ENCODE measurements at places on chromosomes 13 and 19. TPM values are rescaled to one million over a fixed set of nuclear protein-coding genes. Genes with fewer than 3 reads are reported as not detected.

The NAPA gene
- total RNA-seq, result 75.6 TPM

The TSHZ3 gene
- 15.8 TPM for total RNA-seq

The ZFP30 gene
- 27.3 TPM for total RNA-seq

The SOX1 gene
- 0.27 TPM for total RNA-seq

The VSTM2B gene
- 8.8 TPM for total RNA-seq

The JAK3 gene
- 2.7 TPM for total RNA-seq

The SIGLEC6 gene
- total RNA-seq, result not detected

The IRS2 gene
- total RNA-seq, result 10.3 TPM

- ATAC-seq, result no peak
Measured at GRCh38 chr13:98069985-98070384, 72.9 kb upstream of the FARP1 start.

DNA sequence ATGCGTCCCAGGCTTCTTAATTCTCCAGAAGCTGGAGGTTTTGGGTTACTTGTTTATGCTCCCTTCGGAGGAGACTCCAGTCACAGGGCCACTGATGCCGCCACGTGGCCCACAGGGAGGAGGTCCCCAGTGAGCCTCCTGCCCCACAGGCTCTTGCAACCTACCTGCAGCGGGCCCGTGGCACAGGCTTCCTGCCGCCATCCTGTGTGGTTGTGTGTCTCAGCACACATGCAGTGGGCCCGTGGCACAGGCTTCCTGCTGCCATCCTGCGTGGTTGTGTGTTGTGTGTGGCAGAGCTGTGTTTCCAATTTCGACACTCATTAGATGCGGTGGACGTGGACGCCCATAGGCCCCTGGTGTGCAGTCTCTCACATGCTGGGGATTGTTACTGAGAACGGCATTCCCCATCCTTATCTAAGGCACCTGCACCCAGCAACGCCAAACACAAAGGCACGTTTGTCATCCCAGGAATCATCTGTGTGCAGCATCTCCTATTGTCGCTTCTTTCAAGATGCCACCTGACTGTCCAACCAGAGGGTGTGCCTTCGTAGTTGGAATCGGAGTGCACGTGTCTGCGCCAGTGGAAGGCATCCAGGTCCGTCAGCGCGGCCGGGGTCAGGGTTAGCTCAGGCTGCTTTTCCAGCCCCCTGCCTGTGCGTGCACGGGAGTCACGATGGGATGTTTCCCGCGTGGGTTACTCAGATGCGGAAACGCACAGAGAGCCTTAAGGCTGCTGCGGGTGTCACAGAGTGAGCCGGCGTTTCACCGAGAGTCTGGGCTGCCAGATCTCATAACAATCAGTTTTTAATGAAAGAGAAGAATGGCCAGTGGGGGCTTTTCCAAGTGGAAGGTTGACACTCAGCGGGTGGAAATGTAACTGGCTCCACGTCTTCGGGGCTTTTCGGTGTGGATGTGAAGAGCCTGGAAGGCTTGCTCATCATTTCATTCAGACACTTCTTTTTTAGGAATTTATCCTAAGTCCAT is 119.8 kb downstream of the ATP11A start:
- no peak for ATAC-seq

- no peak for ATAC-seq
Measured at GRCh38 chr13:32432856-32433255, 4.9 kb upstream of the N4BP2L1 start.

- no peak for ATAC-seq
Measured at GRCh38 chr13:106416645-106417044, 118.8 kb downstream of the EFNB2 start.

- ATAC-seq, result no peak
Measured at GRCh38 chr19:48624791-48625723, 5.8 kb downstream of the SPHK2 start.

GRCh38 chr13:98441056-98441676 is 135.7 kb downstream of the STK24 start:
- no peak for ATAC-seq

GRCh38 chr19:45495178-45495577 is 1.7 kb downstream of the RTN2 start:
- ATAC-seq, result no peak

DNA sequence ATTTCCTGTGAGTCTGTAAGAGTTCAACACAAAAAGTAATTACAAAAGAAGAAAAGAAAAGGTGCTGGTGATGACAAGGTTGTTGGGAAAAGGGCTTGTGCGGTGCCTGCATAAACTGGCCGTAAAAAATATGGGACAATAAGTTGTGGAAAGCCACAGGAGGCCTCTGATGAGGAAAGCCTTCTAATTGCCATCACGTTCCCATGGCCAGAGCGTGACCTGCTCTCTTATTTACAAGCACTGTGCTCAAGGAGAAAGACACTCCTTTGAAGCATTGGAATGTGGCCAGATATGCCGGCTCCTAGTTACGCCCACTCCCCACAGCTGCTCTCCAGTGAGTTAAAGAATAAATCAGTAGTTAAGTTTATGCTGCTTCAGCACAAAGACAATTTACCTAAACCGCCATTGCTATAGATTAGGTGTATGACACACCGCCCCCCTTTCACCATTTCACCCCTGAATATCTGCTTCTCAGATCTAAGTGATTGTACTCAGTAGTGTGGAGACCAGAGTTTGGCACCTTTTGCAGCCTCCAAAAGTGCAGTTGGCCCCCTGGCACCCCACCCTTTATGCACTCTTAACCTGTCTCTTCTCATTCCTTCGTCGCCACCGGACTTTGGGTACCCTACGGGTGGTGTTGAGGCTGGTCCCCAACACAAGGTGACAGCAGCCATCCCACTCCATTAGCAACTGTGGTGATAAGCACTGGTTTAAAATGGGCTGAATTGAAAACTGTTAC is 8.1 kb upstream of the PGLYRP1 start:
- peak; percentile 40 for ATAC-seq

DNA sequence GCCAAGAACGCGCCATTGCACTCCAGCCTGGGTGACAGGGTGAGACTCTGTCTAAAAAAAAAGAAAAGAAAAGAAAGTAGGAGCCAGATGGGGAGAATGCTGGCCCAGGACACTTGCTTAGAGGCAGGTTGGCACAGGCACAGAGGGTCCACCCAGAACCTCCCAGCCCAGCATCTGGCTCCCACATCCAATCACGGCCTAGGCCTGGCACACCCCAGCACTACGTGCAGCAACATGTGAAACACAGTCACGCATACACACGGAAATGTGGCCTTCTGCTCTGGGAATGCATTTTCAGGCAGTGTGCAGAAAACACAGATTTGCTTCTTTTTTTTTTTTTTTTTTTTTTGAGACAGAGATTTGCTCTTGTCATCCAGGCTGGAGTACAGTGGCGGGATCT is 20.9 kb upstream of the FOSB start:
- no peak for ATAC-seq

GRCh38 chr19:30091456-30091855 is 149.4 kb downstream of the URI1 start:
- ATAC-seq, result no peak

DNA sequence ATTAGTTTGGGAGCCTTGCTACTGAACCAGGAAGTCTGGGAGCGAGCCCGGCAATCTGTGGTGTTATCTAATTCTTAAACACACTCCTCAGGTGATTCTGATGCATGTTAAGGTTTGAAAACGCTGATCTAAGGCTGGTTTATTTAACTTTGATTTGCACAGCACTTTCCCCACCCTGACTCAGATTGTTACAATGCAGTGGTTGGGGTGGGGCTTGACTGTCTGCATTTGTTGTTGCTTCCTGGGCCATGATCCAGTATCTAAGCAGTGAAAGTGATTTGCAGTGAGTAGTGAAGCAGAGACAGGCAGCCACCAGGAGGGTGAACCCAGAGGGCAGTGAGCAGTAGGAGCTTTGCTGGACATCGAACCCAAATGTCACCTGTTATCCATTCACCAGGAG is 81.6 kb upstream of the ARGLU1 start:
- peak; percentile 99 for ATAC-seq

DNA sequence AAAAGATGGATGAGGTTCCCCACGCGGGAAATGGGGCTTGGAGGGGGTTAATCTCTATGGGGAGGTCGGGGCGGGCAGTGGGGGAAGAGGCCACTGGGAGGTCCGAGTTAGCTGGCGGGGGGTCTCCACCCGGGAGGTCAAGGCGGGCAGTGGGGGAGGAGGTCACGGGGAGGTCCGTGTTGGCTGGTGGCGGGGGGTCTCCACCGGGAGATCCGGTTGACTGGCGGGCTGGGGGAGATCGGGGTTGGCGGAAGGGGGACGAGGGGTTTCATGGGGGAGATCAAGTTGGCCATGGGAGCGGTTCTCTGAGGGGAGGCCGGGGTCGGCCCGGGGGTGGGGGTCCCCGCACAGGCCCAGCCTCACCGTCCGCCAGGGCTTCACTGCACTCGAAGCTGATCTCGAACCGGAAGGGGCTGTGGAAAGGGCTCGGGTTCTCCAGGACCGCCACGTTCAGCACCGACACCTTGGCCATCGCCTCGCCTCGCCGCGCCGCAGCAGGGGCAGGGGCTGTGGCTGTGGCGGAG is 342 bp downstream of the ASF1B start:
- no peak for ATAC-seq

DNA sequence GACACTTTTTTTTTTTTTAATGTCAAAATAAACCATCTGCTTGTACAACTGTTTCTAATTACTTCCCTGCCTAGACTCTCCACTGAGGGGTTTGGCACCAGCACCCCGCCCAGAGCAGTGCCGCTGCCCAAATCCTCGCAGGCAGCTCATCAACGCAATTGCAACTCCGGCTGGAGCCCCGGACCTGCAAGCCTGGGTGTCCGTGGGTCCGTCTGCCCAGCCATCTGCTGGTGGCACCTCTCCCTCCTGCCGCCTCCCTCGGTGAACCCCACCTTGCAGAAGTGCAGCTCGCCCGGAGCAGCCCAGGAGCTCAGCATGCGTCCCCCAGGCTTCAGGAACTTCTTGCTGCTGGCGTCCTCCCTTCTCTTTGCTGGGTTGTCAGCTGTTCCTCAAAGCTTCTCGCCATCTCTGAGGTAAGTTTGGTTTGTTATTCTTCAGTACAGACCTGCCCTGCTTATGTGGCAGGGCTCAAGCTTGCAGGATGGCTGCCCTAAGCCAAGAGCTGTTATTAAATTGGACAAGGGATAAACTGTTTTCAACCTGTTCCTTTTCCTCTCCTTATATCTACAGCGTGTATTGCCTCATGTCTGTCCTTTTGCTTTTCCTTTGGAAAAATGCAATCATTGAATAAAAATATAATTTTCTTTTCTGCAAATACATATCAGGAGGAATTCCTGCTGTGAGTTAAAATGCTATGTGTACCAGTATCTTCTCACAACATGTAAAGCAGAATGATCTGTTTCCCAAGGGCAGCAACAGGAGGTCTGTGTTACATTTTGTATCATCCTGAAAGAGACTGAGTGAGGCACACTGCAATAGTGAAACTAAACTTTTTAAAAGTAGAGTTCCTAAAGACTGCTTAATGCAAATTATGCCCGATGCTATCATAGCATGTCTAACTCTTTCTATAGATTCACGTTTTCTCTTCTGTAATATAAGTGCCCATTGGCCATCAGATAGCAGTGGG is at the start of gene ITGBL1:
Gene ITGBL1 (plus strand): TSS at position 157 of the 967 bp plus-strand sequence. CDS start 159 bp downstream, at position 316.
- peak; percentile 12 for ATAC-seq

- no peak for ATAC-seq
Measured at GRCh38 chr19:21626924-21627697, 121.7 kb downstream of the ZNF429 start.

GRCh38 chr19:708154-709143 is at the start of gene PALM:
Gene PALM, plus strand, starts transcription at chr19:708935. Its CDS starts 212 bp downstream, at chr19:709147.
- ATAC-seq, result peak; percentile 50

GRCh38 chr13:41408746-41409145 is 48.6 kb upstream of the RGCC start:
- ATAC-seq, result no peak

- ATAC-seq, result no peak
Measured at GRCh38 chr13:40940841-40941240, 78.3 kb downstream of the ELF1 start.

DNA sequence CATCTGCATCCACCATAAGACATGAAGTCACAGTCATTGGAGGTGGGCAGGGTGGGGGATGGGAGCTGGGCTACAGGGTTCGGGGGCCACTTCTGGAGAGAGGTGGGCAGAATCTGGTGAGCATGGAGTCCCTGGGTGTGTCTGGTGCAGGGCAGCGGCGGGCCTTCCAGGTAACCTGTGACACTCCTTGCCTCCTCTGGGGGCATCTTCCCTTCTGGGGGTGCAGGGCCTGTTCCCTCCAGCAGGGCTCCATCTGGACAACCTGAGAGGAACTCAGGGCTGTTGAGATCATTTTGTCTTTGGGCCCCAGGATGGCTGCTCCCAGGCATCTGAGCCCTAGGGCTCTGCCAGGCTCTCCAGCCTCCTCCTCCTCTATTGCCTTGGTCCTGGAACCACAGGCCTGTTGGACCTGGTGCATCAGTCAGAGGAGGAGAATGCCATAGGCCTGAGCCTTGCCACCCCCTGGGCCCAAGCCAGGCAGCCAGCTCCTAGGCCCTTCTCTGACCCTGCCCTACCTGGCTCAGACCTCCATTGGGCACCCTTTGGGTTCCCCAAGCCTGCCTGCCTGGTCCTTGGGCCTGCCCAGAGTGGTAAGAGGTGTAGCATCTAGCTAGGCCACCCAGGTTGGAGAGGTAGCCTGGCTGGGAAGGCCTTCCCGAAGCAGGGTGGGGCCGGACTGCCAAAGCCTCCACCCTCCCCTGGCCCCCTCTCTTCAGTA is 13.4 kb downstream of the LYL1 start:
- ATAC-seq, result peak; percentile 5

- ATAC-seq, result no peak
Measured at GRCh38 chr13:62483774-62484173, 1068.1 kb upstream of the PCDH20 start.
